Stimulated activated CD8-positive, alpha-beta memory T cell treated with anti-CD3 and anti-CD28 coated beads, Interleukin-2, amount 100 ng/mL, for 1 hour (primary cell): ENCODE measurements at places on chromosomes 16 and 17.

DNA sequence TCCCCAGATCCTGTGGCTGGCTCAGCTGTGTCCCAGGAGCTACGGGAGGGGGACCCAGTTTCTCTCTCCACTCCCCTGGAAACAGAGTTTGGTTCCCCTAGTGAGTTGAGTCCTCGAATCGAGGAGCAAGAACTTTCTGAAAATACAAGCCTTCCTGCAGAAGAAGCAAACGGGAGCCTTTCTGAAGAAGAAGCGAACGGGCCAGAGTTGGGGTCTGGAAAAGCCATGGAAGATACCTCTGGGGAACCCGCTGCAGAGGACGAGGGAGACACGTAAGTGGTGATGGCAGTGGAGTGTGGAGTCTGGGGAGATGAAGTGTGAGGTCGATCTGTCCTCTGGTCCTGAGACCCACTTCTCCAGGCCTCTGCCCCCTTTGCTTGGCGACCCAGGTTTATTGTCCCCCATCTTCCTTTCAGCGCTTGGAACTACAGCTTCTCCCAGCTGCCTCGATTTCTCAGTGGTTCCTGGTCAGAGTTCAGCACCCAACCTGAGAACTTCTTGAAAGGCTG lies 585 bp downstream of the WRAP53 start:
- no peak for DNase-seq

DNA sequence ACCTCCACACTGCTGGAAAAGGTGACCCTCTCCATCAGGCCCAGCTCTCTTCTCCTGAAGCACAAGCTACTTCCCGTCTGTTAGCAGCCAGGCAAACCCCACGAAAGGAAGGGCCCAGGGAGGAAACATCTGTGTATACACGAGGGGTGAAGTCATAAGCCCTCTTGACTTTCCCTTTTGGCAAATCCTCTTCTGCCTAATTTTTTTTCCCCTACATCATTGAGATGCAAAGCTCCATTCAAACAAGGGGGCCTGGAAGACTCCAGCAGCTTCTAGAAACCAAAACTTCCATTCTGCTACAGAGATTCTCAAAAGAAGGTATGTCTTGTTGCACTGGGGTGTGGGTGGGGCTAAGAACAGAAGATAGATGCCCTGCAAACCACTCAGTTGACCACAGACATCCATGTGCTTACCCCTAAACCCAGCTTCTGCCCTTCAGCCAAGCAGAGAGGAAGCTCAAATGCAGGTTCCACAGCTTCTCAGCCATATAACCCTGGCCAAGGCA lies 145.6 kb upstream of the RCVRN start:
- DNase-seq = no peak

DNA sequence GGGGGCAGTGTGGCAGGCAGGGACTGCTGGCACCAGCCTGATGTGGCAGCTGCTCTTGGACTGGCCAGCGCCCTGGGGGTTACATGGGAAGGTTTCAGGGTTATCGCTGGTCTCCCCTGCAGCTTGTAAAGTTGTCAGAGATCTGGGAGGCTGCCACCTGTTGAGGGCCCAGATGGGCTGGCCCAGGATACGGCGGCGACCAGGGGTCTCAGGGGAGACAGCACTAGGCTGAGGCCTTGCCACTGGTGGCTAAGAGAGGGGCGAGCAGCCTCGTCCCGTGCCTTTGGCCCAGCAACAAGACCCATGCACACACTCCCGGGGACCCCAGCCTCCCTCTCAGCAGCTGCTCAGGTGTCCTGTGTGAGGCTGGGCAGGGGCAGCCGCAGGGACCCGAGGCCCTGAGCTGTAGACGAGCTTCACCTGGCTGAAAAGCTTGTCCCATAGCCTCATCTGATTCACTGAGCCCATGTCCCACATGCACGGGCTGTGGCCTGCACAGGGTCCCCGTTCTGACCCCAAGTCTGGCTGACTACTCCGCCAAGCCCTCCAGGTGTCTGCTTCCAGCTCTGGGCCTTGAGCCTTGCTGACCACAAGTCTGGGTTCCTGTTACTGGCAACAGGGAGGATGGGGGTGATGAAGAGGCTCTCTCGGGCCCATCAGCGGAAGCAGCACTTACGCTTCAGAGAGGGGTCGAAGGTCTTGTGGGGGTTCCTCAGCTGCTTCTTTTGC lies 6.2 kb downstream of the DUS1L start:
- no peak for DNase-seq

- DNase-seq = no peak
Observed at GRCh38 chr17:29376667-29377270, 13.4 kb upstream of the TAOK1 start.

GRCh38 chr16:73427164-73427563 lies 379.2 kb upstream of the ZFHX3 start:
- no peak for DNase-seq

DNA sequence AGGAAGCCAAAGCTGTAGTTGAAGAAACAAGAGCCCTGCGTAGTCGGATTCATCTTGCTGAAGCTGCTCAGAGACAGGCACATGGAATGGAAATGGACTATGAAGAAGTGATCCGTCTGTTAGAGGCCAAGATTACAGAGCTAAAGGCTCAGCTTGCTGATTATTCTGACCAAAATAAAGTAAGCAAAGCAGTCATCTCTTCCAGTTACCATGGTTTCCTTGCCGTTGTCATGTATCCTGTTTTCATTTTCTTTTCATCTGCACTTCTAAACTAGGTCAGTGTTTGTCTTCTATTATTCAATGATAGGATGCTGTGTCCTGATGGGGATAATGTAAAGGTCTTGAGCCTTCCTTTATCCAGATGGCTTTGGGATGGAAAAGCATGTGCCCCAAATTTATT lies 104.3 kb downstream of the STXBP4 start:
- no peak for DNase-seq

DNA sequence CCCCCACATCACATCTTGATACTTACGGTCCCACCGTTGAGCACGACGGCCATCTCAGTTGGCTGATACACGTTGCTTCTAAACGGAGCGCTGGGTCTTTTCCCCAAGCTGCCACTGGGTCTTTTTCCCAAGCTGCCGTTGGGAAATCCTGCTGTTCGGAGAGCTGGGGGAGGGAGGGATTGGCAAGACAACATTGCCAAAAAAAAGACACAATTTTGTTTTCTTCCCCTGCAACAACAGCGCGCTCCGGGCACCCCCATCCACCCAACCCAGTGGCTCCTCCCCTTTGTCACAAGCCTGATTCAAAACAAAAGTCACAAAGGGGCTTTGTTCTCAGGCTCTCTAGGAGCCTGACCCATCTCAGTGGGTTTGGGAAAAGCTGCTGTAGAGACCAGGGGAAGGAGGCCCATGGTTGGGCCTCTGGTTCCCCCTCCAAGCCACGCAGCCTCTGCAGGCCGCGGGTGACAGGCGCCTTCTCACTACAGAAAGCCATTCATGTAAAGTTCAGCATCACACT lies 22.8 kb downstream of the GPRC5B start:
- no peak for DNase-seq

DNA sequence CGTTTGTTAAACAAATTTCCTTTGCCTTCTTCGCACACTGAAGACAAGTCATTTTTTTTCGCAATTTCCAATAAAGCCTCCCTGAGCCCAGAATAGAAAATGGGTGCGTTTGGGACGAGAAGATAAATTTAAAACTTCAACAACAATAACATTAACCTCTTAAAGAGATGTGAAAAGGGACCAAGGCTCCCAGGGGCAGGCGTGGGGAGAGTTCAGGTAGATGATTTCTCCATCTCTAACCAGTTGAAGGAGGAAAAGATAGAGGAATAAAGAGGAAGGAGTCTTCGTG lies 1.3 kb upstream of the HOXB4 start:
- DNase-seq = no peak

DNA sequence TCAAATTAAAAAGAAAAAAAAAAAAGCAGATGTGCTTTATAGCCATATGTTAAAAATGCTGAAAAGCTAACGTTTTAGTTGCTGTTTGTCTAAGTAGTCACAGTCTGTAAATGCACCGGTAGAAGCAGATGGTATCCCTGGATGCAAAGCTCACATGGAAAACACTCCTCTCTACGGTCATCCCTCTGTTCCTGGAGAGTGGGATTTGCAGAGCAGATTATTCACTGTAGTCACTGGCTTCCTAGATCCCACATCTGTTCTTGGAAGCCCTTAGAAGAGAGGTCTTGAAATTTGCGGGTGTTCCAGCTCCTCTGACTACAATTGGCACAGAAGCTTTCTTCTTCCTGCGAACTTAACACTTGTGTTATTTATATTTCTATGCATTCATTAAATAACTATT lies 186.6 kb downstream of the PMP22 start:
- no peak for DNase-seq

DNA sequence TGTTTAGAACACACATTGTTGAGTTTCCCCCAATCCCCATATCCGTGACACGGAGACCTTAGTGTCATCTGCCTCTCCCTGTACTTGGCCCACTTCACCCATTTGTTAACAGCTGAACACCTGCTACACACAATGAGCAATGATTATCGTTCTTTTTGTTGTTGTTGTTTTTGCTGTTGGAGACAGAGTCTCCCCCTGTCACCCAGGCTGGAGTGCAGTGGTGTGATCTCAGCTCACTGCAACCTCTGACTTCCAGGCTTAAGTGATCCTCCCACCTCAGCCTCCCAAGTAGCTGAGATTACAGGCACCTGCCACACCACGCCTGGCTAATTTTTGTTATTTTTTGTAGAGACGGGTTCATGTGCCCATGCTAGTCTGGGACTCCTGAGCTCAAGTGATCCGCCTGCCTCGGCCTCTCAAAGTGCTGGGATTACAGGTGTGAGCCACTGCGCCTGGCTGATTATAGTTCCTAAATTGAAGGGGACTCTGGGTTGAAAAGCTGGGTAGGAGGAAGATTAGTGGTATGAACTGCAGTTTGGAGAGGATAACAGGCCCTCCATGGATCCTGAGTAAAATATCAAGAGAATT lies 21.6 kb downstream of the NDE1 start:
- no peak for DNase-seq

GRCh38 chr17:47225436-47225858 lies 16.3 kb downstream of the MYL4 start:
- DNase-seq = no peak

- no peak for DNase-seq
Observed at GRCh38 chr16:725463-726187, 618 bp downstream of the CCDC78 start.

- no peak for DNase-seq
Observed at GRCh38 chr17:1347589-1348323, 52.3 kb downstream of the YWHAE start.

- DNase-seq = no peak
Observed at GRCh38 chr16:31471875-31472708, at the start of gene TGFB1I1. Gene TGFB1I1 (plus strand): TSS chr16:31472152. CDS start chr16:31472189, 37 bp downstream.

DNA sequence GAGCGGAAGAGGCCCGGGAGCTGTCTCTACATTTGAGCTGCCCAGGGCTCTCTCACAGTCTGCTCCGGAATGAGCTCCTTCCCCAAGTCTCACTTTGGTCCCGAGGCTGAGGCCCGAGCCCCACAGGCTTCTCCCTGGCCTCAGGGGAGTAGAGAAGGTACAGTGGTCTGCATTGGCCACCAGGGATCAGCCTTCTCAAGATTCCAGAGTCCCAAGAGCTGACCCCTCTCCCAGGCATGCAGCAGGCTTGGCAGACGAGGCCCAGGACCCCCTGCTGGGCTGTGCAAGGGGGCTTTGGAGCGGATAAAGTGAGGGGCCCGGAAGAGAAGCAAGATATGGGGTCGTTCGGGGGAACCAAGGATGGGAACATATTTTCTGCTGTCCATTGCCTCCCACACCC lies 3.1 kb downstream of the PRSS27 start:
- no peak for DNase-seq

DNA sequence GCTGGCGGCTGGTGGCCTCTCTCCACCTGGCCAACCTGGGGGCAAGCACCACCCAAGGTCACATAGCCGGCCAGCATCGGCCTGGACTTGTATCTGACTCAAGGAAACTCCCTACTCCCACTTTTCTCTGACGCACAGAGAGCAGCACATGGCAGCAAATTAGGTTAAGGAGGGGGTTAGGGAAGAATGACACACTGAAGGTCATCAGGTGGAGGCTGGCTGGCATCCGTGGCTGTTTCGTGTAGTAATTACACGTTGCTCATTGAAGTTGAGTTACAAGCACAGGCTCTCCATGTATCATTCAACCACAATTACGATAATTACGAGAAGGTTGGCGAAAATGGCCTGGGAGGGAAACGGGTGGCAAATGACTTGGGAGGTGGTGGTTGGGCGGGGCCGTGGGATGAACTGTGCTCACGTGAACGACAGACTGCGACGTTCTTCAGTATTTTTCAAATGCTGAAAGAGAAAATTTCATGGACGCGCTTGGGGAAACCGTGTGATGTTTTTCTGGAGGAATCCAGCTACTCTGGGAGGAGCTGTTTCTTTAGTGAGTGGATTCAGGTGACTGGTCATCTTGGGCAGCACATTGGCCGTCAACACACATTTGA lies 4.0 kb upstream of the METRNL start:
- no peak for DNase-seq

DNA sequence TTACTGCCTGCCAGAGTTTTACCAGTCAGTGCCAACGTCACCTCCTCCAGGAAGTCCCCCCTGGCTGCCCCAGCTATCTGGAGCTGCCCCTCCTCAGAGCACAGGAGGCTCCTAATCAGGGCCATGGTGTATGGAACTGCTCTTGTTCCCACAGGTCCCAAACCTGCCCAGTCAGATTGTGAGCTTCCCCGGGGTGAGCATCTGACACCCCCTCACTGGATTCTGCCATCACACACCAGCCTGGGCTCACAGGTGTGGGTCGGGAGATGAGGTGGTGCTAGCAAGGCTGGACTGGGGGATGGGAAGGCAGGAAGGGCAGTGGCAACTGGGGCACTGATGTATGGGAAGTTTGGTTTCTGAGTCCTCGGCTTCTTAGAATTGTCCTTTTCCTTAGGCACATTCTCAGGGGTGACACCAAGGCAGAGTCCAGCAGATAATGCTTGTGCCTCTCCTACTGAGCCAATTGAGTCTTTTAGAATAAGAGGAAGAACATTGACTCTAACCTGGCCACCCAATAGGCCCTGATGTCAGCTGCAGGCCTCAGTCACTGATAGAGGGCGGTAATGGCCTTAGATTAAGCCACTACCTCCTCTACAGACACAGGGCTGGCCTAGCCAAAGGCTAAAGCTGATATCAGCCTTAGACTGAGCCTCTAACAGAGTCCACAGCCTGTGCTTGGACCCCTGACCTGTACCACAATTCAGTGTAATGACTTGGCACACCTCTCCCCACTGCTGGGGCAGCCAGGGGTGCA lies 107.9 kb downstream of the WSCD1 start:
- DNase-seq = no peak

- DNase-seq = no peak
Observed at GRCh38 chr16:87658564-87659225, 56.4 kb downstream of the JPH3 start.

GRCh38 chr16:80850757-80851156 lies 46.4 kb upstream of the CDYL2 start:
- no peak for DNase-seq

DNA sequence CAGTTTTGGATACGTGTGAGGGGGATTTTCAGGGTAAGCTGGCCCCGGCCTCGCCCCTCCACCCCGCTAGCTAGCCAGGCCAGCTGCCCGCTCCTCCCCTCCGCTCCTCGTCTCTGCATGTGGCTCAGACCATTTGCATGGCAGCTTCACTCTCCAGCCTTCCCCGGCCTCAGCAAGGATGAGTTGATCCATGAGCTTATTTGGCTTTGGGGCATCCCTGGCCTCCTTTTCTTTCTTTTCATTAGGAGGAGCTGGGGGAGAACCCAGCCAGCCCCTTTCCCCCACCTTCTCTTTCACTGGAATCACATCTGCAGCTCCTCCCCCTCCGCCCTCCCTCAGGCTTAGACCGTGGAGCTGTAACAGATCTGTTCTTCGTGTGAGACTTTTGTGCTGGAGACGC lies 30.7 kb downstream of the ELAC2 start:
- no peak for DNase-seq

- no peak for DNase-seq
Observed at GRCh38 chr17:7317161-7317803, 2.1 kb upstream of the GPS2 start.

- DNase-seq = no peak
Observed at GRCh38 chr16:84932681-84933080, 78.7 kb downstream of the ZDHHC7 start.

GRCh38 chr16:20942256-20942655 lies 41.7 kb downstream of the LYRM1 start:
- DNase-seq = no peak
